ENCODE measurements at places on chromosomes 7 and 10.

DNA sequence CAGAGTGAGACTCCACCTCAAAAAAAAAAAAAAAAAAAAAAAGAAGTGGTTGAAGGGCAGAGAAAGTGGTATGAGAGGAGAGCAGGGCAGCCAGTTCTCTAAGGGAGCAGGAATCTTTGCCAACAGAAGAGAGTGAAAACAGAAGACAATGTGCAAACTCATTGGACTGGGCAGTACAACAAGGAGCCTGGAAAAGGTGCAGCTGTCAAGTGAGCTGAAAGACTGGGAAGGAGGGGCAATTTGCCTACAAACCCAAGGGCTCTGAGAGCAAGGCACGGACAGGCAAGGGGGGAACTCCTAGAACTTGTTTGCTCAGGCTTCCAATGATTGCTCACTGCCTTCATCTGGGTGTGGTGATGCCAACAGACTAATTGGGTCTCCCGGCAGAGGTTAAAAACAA lies 9.5 kb downstream of the ACTR1A start:
- no peak for DNase-seq

- DNase-seq = no peak
Observed at GRCh38 chr10:131749767-131750142, 151.1 kb upstream of the PPP2R2D start.

- no peak for DNase-seq
Observed at GRCh38 chr7:156903232-156903909, 10.4 kb upstream of the LMBR1 start.

DNA sequence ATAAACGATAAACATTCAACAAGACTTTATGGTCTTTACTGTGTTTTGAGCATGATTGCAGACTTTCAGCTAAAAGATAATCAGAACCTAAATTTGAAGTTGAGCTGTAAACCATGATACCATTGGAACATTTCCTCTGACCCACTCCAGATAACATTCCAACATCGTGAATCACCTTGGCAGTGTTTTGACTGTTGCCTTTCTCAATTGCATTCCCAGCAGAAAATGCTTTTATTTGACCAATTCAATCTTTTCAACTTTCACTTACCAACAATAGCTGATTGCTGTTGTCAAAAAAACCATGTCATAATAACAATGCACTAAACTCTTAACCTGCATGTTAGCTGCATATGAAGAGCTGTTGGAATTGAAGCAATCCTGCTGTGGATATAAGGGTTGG lies 165.5 kb downstream of the MDFIC start:
- DNase-seq = no peak

GRCh38 chr10:5840314-5841307 lies 27.4 kb upstream of the GDI2 start:
- no peak for DNase-seq

GRCh38 chr10:70551971-70552422 lies 50.5 kb downstream of the PRF1 start:
- no peak for DNase-seq

GRCh38 chr7:29156907-29157452 lies 10.6 kb upstream of the CPVL start:
- no peak for DNase-seq

DNA sequence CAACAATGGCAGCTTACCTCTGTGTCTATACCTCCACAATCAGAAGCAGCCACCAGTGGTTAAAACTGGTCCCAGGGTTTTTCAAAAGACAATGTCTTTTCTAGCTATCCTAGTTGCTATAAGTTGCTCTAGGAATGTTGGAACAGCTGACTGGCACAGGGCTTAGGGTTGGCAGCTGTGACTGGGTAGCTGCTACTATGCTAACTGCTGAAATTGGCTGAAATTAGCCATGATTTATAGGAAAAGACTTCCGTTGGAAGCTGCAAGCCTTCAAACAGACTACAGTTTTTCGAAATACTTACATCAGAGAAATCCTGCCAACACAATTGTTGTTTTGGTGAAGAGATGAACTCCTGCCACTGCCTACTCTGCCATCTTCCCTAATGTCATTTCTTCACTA lies 102.3 kb downstream of the MKX start:
- DNase-seq = no peak
